ENCODE measurements at places on chromosomes 3 and 15.

GRCh38 chr15:36753173-36753572 is 173.7 kb downstream of the CDIN1 start:
- no peak for DNase-seq

DNA sequence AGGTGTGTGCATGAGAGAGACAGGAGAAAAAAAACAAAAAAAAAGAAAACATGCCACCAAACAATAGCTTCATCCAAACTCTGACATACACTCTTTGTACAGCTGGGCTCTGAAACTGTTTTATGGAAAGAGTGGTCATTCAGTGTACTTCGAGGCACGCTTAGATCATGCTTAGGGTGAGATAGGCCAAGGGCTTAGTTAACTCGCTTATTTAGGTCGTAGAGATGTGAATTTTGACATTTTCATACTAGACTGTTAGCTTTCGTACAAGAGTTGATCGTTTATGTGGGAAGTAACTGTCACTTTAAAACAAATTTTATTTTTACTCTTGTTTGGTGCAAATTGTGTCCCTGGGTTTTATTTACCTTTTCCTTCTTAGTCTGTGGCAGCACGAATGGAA is 166.4 kb downstream of the GHSR start:
- DNase-seq = no peak

GRCh38 chr3:142418926-142419592 is 28.8 kb downstream of the XRN1 start:
- DNase-seq = no peak

GRCh38 chr3:134445636-134446035 is 40.1 kb downstream of the ANAPC13 start:
- DNase-seq = no peak

DNA sequence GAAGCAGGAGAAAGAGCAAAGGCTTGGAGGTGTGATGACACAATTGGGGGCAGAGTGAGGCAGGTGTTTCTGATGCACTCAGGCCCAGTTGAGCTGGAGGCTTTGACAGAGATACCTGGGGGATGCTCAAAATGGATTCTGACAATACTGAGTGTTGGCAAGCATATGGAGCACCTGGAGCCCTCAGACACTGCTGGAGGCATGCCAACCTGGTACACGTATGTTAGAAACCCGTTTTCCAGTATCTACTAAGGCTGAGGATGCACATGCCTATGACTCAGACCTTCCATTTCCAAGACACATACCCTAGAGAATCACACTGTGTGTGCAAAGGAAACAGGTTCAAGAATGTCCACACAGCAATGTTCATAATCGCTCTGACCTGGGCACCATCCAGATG is 58.7 kb downstream of the WNT7A start:
- DNase-seq = no peak

Data from progenitor cell of endocrine pancreas (in vitro differentiated cells).